ENCODE measurements at places on chromosomes 7 and 10. TPM values are rescaled to one million over a fixed set of nuclear protein-coding genes. Genes with fewer than 3 reads are reported as not detected.
A peak's percentile ranks its signal among the peaks of the same experiment; 100 is the strongest.

Gene CPA1
- not detected for total RNA-seq

Gene C10orf67
- total RNA-seq: 0.45 TPM

Gene CSTF2T
- 29.5 TPM for total RNA-seq

Gene PTPRN2
- 0.72 TPM for total RNA-seq

Gene INSYN2A
- not detected for total RNA-seq

Gene CCDC7
- 5.2 TPM for total RNA-seq

Gene HABP2
- not detected for total RNA-seq

Gene RET
- not detected for total RNA-seq

Gene SP8
- total RNA-seq: not detected

DNA sequence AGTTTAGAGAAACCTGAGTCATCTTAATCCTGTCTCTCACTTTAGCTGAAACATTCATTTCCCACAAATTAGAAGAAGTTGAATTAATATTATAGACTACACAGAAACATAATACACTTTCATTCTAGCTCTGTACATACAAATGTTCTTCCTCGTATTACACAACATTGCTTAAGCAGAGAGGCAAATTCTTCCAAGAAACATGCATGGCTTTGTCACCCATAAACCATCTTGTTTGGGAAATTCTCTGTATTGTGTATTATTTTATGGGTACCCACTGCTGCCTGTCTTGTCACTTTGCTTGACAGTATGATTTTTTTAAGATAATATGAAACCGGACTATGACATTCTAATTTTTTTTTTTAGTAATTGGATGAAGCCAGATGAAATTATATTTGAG, 104.0 kb downstream of the SRI start:
- no peak for DNase-seq

DNA sequence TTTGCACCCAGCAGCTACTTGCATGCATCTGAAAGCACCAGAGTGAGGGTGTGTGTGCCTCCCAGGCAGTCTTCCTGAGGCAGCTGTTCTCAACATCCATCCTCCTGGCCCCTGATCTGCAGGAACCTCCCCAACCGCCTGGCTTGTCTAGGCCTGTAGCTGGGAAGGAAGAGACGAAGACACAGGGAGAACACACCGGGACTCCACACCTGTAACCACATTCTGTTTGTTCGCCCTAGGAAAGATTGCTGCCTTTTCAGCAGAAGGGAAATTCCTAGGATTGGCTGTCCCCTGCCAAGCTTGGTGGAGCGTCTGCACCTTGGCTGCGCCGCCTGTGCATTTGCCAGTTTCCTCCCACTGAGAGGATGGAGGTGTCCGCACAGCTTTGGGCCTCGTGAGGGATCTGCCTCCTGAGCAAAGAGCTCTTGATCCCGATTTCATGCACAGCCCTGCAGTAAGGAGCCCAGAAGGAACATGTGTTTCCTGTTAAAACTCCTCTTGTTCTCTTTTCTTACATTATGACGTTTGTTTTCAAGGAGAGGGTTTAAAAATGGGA, 154.6 kb downstream of the TPST1 start:
- no peak for DNase-seq

DNA sequence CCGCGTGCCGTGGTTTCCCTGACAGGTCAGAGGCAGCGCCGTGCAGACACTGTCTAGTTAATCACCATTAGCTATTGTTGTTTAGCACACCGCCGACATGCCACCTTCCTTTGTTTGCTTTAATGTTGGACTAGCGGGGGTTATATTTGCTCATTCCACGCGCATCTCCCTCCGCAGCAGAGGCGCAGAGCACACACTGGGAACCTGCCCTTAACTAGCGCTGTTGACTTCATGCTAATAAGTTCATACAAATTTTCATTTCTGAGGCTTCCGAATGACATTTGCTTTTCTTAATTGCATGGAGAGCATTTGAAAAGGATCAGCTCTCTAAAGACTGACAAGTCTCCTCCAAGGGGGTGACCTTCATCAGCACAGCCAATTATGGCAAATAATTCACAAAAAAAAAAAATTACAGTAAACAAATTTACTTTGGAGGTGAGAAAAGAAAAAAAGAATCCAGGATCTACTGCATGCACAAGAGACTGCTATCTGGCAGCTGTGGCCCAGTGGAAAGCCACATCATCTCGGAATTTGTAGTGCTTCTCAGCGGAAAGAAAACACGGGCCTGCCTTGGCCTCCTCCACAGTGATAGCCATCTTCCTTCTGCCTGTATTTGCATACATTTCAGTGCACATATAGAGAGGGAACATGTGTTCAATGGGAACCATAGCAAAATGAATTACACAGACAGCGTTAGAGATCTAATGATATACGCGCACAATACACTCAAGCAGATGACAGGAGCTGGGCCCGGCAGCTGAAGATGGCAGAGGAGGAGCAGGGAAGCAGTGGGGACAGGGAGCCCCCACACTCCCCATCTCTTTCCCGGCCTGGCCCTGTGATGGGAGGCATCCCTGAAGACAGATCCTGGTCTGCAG, 94.2 kb downstream of the EBF3 start:
- DNase-seq: no peak

DNA sequence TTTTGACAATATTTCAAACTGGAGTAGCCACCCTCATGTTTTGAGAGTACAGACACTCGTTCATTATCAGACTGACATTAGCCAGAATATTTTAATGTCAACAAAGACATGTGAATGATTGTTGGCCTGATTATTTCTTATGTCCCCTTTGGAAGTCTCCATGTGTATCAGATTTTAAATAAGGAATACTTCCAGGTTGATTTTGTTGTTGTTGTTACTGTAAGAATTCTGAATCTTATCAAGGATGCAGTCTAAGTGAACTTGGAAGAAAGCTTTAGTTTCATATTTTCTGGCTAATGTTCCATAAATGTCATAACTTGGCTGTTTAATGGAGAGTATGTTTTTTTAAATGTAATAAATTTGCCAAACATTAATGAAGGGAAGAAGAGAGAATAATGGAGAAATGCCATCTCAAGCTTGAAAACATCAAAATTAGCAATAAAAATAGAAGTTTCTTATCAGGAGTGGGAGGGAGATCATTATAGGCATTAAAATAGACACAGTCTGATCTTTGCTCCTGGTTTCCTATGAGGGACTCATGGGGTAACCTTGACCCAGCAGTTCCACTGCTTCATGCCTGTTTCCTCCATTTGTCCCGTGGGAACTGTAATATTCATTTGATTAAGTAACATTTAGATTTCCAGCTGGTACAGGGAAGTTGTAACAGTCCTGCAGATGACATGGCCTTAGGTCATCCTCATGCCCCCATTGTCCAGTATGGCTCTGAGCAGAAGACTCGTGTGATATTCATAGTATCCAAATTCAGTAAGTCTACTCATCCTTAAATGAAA, 122.4 kb upstream of the KIAA1217 start:
- DNase-seq: no peak

DNA sequence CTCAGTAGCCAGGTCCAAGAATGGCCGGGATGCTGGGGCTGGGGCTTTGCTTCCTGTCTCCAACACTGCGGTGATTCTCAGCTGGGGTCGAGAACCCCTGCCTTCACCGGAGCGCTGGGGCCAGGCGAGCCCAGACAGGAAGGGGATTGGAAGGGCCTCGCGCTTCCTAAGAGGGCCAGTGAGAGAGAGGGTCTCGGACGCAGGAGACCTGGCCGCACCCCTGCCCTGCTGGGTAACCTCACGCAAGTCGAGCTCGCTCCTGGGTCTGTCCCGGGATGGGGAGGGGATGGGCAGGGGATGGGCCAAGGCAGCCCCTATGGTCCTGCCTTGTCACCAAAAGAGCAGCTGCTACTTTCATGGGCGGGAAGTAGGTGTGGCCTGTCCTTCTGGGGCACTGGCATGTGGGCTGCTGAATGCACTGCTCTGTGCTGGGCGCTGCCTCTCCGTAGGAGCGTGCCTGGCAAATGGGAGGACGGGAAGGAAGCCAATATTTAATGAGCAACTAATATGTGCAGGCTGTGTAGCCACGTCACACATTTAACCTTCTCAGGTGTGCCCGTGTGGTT, 20.0 kb downstream of the KCNK18 start:
- DNase-seq: peak; percentile 14

GRCh38 chr10:100345570-100346330, 1.3 kb upstream of the SCD start:
- DNase-seq: no peak

GRCh38 chr10:17348011-17348500, 106.3 kb downstream of the ST8SIA6 start:
- DNase-seq: no peak

DNA sequence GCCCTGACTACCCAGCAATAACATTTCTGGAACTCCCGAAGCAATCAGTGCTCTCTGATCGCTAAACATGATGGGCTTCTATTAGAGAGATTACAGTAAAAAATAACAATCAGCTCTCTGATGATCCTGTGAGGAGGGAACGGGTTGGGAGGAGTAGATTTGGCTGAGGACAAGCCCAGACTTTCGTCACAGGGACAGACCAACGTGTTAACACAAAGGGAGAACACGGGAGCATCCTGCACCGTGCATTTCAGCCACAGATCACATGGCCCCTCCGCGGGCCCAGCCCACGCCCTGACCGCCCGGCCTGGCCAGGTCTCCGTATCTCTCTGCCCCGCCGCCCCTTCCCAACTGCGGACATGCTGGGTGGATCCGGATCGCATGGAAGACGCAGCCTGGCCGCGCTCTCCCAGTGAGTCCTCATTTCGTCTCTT, 95.0 kb upstream of the AGBL3 start:
- DNase-seq: no peak

DNA sequence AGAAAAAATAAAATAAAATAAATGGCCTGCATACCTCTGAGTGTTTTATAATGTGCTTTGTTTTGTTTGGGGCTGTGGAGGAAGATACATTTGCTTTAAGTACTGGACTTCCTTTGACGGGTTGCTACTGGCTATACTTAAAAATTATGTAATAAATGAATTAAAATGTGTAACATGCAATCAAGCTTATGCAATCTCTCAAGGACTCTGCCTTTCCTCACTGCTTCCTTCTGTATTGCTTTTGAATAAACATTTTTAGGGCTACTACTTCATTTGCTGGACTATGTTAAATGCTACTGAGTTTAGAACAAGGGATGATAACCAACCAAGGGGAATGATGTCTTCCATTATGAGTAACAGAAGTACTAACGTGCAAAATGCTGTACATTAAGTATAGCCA, 91.6 kb downstream of the ETV1 start:
- DNase-seq: no peak

DNA sequence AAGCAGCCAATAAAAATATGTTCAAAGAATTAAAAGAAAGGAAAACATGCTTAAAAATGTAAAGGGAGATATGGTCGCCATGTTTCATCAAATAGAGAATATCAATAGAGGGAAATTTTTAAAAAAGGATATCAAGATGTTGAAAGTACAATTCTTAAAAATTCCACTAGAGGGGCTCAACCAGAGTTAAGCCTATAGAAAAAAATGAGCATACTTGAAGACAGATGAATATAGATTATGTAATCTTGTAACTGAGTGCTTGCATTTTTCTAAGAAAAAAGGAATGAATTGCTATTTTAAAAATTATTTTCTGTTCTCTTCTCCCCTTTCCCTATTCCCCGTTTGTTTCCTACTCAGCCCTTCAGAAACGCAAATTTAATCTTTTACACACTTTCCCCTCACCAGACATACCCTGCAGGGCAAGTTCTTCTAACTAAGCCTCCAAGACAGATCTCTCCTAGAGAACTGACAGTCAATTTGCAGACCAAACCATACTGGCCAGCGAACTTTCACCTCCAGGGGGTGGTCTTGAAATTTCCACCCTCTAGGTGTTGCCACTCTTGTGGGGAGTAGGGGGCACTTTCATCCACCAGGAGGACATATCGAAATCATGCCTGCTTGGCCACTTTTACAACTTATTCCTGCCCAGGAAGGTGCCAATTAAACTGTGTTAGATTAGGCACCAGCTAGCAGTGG, 67.7 kb downstream of the NSUN6 start:
- no peak for DNase-seq

GRCh38 chr7:129940329-129940728, 12.4 kb downstream of the UBE2H start:
- DNase-seq: no peak

DNA sequence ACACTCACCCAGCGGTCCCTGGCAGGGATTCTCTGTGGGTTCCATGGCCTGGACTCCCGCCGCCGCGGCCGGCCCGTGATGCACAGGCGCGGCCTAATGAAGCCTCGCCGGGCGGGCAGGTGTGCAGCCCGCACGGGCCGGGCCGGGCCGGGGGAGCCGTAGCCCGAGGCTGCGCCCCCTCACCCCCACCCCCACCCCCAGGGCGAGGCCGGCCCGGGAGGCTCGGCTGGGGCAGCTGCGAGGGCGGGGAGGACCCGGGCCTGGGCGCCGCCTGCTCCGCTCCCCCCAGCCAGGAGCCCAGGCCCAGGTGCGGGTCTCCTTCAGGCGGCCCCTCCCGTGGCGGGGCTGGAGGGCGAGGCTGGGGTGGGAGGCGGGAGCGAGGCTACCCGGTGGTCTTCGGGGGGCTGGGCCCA, at the start of gene NOBOX:
Gene NOBOX (minus strand): TSS at position 45 of the 413 bp plus-strand sequence.
- DNase-seq: no peak

DNA sequence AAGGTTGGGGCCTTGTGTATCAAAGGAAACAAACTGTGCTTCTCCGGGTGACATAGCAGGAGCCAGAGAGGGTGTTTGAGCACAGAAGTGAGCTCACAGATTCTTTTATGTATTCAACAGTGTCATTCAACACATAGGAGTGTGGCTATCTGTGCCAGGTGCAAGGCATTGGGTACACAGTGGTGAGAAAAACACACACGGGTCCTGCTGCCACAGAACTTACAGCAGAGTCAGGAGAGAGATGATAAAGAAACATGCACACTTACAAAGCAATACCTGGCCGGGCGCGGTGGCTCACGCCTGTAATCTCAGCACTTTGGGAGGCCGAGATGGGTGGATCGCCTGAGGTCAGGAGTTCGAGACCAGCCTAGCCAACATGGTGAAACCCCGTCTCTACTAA, 16.3 kb upstream of the ECHDC3 start:
- no peak for DNase-seq

- peak; percentile 90 for DNase-seq
Measured at GRCh38 chr7:4681886-4682620, at the start of gene FOXK1. Gene FOXK1, plus strand, starts transcription at chr7:4682295. Its CDS starts 14 bp downstream, at chr7:4682309.

- DNase-seq: no peak
Measured at GRCh38 chr7:21238400-21239116, 189.3 kb upstream of the SP4 start.

DNA sequence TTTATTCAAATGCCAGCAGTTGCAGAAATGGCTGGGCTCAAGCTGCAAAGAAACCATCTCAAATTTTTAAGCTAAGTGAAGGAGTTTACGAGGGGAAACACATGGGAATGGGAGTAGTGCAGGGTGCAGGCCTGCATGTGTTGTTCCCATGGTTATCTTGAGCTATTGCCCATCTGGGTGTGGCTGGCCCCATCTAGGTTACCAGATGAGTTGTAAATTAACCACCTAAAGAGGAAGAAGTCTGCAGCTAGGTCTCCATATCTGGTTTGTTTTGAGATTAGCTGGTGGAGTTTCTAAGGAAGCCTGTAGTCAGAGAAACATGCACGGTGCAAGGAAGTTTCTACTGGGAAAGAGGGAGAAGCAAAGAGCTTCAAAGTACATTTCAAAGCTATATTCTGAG, 23.3 kb upstream of the STEAP2 start:
- no peak for DNase-seq

GRCh38 chr10:71575934-71576801, 143.4 kb downstream of the C10orf105 start:
- no peak for DNase-seq
